ENCODE measurements at places on chromosomes 13 and 19. TPM values are rescaled to one million over a fixed set of nuclear protein-coding genes. Genes with fewer than 3 reads are reported as not detected.

The C3 gene
- total RNA-seq = not detected

The DCT gene
- 0.36 TPM for total RNA-seq

The ZNF121 gene
- 42.0 TPM for total RNA-seq

The GSX1 gene
- total RNA-seq = not detected

The KLK1 gene
- not detected for total RNA-seq

The TMEM238 gene
- total RNA-seq = 14.2 TPM

- no peak for DNase-seq
Measured at GRCh38 chr19:2111886-2112285, 15.2 kb downstream of the IZUMO4 start.

GRCh38 chr13:92300651-92301050 is 902.2 kb downstream of the GPC5 start:
- DNase-seq = no peak

DNA sequence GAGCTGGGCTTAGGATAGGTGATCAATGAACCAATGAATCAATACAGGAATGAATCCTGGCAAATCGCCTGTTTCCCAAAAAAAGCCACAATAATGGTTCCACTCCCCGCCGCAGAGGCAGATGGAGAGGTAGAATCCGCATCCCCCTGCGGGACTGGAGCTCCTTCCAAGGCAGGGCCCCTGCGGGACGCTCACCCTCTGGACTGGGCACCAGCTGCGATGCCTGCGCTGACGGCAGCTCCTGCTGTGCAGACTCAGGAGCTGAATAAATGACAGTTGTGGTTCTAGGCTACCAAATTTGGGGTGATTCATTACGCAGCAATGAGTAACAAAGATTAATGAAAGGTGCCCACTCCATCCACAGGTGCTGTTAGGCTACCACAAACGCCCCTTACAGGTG is 8.8 kb upstream of the CDC34 start:
- no peak for DNase-seq

GRCh38 chr19:29092712-29093552 is 120.0 kb downstream of the UQCRFS1 start:
- DNase-seq = no peak

DNA sequence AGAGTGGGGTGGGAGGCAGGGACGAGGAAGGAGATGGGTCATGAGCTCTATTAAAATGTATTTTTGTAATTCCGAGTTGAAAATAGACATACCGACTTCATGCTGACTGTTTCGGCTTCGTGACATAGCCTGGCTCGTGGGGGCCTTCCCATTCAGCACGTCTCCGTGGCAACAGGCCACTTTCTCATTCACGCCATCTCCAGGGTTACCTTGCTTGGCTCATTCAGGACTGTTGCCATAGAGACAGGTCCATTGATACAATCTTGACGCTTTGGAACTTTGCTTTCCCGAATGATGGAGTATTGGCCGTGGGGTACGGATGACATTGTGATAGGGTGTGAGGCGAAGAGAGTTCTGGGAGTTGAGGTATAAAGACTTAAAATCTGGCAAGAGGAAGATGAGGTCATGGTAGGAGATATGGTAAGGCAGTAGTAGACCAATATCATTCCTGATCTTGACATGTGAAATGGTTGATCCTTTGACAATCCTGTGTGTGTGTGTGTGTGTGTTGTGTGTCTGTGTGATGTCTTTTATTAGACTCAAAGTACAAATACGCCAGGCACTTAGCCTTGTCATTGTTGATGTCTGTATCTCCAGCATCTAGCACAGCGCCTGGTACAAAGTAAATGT is 97.3 kb downstream of the CACNA1A start:
- DNase-seq = no peak

- DNase-seq = no peak
Measured at GRCh38 chr13:64420181-64420580, 2810.0 kb downstream of the PCDH9 start.

DNA sequence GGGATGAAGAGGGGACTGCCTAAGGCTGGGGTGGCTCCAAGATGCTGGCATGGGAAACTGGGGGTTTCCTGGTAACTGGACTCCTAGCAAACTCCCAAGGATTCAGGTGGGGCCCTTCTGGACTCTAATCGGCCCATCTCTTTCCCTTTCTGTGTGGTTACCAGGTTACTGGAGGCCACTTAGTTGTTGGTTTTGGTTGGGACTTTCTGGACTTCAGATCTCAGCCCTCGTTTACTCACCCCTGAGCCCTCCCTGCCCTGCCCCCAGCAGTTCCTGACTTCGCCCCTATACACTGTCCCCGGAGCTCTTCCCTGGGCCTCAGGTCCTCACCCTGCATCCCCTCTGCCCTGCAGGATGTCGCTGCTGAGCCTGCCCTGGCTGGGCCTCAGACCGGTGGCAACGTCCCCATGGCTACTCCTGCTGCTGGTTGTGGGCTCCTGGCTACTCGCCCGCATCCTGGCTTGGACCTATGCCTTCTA is 328 bp downstream of the CYP4F12 start:
- no peak for DNase-seq

- no peak for DNase-seq
Measured at GRCh38 chr13:111584101-111584672, 263.7 kb downstream of the TEX29 start.

DNA sequence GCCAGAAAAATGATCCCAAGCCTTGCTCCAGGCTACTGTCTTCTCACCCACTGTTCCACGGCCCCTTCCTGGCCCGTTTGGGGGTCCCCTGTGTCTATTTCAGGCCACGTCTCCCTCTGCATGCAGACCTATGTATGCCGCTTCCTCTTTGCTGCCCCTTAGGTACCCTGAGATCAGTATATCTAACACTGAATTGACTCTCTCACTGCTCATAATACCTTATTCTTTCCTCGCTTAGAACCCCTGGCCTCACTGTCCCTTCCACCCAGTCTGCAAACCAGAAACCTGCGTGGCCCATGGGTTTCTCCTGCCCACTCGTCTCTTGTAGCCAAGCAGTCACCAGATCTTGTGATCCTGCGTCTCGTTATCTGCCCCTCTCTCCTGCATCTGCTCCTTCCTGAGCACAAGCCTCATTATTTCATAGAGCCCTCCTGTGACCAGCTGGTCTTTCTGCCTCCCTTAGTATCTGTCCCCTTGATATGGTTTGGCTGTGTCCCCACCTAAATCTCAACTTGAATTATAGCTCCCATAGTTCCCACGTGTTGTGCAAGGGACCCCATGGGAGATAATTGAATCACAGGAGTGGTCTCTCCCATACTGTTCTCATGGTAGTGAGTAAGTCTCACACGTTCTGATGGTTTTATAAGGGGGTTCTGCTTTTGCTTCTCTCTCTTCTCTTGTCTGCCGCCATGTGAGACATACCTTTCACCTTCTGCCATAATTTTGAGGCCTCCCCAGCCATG is 109.0 kb upstream of the RNF113B start:
- DNase-seq = no peak

DNA sequence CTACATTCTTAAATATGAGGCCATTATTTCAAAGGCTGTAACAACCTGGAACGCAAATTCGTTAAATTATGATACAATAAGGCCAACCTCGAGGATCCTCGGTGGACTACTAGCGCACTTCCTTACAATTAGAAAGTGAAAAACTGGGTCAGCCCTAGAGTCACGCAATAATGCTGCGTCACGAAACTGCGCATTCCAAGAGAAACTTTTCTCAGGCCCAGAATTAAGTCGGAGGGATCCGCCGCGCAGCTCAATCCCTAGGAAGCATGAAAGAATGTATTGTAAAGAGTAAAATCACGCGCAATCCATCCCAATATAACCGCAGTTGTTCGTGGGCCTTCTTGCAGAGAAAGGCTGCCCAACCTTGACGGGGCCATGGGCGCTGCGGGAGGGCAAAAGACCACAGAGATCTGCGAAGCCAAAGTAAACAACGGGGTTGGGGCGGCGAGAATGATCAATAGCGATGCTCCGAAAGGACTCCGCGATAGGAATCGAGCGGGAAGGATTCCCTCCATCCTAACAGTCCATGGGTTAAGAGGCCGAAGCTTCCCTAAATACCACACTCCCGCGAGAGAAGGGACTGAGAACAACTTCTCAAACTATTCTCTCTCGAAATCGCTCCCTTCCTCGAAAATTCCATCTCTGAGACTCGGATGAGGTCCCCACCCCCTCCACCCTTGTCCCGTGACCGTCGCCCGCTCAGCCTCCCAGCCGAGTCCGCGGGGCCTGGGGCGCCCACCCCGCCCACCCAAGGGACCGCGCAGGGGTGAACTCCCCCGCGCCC is 564 bp downstream of the SPART start:
- DNase-seq = peak; percentile 31

GRCh38 chr19:2233601-2234280 is 2.4 kb downstream of the PLEKHJ1 start:
- DNase-seq = no peak

DNA sequence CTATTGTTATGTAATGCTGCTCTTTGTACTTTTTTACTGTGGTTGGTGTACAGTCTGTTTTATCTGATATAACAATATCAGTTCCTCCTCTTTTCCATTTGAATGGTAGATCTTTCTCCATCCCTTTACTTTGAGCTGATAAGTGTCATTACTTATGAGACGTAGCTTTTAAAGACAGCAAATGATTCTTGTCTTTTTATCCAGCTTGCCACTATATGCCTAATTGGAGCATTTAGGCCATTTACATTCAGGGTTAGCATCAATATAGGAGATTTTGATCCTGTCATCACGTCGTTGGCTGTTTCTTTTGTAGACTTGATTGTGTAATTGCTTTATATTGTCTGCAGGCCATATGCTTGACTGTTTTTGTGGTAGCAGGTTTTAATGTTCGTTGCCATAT is 894.2 kb upstream of the ATXN8OS start:
- no peak for DNase-seq

- DNase-seq = no peak
Measured at GRCh38 chr19:41682437-41682836, 5.6 kb downstream of the CEACAM7 start.

- DNase-seq = no peak
Measured at GRCh38 chr19:5308451-5309437, 31.9 kb downstream of the PTPRS start.

DNA sequence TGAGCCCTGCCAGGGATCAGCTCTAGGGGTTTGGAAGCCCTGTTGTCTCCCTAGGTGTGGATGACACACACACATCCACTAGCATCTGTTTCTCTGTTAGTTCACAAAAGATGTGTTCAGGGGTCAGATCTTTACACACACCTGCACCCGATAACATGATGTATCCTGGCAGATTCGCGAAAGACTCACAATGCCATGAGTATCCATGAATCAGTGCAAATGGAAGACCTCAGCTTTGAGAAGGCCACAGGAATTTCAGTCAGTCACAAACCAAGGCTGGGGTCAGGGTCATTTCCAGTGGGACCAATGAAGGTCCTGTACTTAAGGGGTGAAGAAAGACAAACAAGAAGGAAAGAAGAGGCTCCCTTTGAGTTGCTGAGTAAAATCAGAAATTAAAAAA is 898.2 kb downstream of the UQCRFS1 start:
- no peak for DNase-seq

DNA sequence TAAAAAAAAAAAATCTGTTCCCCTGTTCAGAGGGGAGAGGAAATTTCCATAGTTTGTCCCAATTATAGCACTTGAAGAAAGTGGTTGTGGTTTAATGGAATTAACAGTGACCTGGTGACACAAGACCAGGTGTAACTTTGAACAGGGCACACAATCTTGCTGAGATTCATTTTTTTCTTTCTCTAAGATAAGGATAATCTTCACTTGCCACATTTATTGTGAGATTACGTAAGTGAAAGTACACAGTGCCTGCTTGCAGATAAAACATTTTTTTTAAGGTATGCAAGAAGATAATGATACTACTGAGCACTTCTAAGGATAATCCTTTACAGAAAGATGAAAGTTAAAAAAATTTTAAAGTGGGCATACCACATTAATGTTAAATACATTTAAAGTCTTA is 448.1 kb downstream of the DIAPH3 start:
- no peak for DNase-seq

GRCh38 chr13:66665991-66666390 is 564.1 kb downstream of the PCDH9 start:
- no peak for DNase-seq
